ENCODE measurements at places on chromosomes 3 and 15.

- DNase-seq, result no peak
Observed at GRCh38 chr3:62197350-62198012, 175.9 kb downstream of the FEZF2 start.

GRCh38 chr3:72017935-72018334 lies 233.0 kb upstream of the PROK2 start:
- DNase-seq, result no peak

DNA sequence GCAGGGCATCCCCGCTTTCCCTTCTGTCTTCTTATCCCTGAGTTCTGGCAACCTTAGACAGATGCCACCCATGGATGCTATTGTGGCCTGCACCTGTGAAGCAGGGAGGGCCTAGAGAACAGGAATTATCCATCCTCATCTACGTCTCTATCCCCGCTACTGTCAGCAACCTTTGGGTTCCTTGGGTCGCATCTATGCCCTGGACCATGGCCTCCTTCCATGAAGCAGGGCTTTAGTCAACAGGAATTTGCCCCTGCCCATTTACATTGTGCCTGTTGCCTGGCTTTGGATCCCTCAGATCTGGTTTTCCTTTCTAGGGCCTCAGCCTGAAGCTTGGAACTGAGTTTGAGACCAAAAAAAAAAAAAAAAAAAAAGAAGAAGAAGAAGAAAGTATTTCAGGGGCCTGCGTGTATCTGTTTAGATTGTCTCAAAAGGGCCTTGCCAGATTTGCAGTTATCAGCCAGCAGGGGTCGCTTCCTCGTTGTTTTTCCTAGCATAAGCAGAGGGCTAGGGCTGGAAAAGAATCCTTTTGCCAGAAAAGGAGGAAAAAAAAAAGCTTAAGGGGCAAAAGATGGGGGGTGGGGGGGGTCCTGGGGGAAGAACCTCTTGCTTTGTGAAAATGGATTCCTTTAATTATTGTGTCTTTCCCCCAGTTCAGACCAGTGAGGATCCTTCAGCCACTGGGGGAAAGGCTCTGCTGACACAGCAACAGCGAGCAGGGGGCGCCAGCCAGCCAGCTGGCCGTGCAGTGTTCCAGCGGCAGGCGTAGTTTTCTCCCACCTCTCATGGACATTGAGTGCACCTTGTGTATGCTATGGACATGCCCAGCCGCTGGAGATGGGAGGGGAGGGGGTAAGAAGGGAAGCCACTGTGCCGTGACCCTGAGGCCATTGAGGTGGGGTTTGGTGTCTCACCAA lies 65.7 kb upstream of the ALDH1L1 start:
- peak; percentile 34 for DNase-seq

- no peak for DNase-seq
Observed at GRCh38 chr3:87855211-87855610, 203.6 kb downstream of the CGGBP1 start.

DNA sequence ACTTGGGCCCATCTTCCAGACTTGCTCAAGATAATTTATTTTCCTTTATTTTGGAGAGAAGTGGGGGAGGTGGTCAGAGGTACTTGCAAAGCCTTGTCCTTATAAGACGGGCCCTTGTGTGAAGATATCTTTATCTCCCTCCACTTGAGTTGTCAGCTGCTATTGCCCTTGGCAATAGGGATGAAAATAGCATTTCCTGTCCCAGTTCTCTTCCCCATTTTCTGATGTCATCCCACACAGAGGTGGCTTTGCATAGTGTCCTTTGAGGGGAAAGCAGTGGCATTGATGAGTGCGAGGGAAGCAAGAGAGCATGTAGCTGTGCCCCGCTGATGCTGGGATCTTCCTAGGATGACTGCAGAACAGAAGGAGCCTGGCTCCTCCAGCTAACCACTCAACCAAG lies 41.9 kb upstream of the TUBGCP5 start:
- DNase-seq, result no peak

DNA sequence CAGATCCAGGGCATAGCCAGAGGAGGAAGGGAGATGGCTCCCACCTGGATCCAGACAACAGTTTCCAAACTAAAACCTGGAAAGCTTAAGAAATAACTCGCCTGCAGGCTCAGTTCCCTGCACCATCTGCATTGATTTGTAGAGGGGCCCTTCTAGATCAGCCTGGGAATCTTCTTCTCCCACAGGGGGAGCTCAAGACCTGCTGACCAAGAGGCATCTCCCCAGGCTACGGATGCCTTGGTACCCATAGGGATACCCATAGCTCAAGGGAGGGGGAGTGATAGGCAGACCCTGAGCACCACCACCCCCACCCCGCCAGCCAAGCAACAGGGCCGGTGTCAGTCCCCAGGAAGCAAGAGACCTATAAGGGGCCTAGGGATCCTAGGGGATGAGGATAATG lies 28.0 kb upstream of the DCLK3 start:
- no peak for DNase-seq

DNA sequence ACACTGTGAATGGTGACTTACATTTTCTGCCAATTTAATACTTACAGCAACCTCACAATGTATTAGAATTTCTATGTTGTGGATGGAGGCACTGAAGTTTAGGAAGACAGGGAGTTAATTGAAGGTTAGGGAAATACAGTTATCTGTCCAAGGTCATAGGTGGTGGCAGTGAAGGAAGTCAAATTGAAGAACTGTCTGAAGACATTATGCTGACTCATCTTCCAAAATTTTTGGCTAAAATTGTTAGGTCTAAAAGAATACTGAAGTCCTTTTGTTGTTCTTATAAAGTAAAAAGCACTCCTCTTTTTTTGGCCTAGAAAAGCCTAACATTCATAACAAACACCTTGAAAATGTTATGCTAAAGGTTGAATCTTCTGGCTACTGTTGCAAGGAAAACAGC lies 27.7 kb downstream of the EMC4 start:
- no peak for DNase-seq

DNA sequence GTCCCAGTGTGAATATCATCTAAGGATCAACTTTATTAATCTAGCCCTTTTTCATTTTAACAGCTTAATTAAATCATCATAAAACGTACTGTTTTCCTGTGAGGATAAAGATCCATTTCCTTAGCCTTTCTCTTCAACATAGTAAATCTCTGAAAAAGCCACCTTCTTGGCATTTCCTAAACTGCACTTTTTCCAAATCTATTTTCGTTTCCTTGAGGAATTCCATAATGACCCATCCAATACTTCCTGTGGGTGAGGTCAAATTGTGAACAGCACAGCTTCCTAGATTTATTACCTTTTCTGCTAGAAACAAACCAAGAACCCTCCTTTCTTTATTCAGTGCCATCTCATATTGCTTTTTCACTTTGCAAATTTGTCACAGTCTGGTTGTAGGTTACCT lies 129.4 kb upstream of the CNTN4 start:
- DNase-seq, result no peak

Measured in NCI-H1105 treated with DMSO at 0.1 percent for 48 hours (cell line).